ENCODE measurements at places on chromosomes 13 and 19.

- DNase-seq: peak; percentile 25
Observed at GRCh38 chr19:18763674-18764590, 27.2 kb downstream of the COMP start.

DNA sequence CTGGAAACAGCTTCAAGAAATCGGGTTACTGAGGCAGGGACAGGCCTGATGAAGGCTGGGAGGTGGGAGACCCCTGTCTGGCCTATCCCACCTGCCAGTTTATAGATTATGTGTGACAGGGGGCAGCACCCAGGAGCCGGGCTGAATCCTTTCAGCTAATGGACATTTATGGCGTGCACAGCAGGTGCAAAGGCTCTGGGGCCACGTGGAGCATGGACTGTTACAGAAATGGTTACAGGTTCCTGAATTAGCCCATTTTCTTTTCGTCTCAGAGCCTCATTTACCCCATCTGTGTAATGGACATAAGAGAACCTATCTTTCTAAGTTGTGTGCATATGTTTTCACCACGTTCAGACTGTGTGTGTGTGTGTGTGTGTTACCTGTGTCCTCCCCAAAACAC, 34.4 kb upstream of the TNFAIP8L1 start:
- DNase-seq: no peak

GRCh38 chr19:16459680-16460079, 12.1 kb downstream of the EPS15L1 start:
- DNase-seq: peak; percentile 53

- peak; percentile 20 for DNase-seq
Observed at GRCh38 chr19:48962029-48962848, 2.9 kb upstream of the FTL start.

DNA sequence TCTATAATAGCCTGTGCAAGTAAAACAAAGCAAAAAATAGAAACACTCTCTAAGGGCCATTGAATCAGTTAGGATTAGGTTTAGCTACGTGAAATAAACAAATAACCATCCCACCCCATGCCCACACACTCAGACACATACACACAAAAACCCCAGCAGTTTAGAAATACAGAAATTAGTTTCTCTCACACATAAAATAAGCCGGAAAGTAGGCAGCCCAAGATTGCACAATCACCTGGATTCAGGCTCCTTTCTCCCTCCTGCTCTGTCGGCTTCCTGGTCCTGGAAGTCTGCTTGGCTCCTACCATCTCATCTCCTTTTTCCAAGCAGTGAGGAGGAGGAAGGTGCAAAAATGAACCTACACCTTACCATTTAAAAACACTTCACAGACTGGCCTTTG, 22.6 kb upstream of the USP12 start:
- no peak for DNase-seq

GRCh38 chr13:59229861-59230260, 933.9 kb downstream of the DIAPH3 start:
- DNase-seq: peak; percentile 11

DNA sequence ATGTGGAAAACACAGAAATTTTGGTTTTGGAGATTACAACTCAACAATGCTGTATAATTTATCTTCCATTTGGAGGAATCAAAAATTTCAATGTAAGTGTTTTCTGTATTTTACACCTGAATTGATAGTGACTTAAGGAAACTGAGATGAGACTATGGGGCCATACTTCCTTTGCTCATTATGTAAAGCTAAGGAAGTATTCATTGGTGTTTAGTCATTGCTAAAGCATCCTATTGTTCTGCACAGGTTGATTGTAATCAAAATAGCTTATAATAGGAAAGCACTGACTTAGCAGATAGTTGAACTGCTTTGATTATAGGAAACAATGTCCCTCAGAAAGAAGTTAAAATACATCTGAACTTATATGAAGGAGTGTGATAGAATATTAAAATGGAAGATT, 244.4 kb upstream of the SLITRK5 start:
- DNase-seq: no peak
